HepG2 (cell line): ENCODE measurements at places on chromosomes 2 and 18. TPM values are rescaled to one million over a fixed set of nuclear protein-coding genes. Genes with fewer than 3 reads are reported as not detected.

Gene HOXD4
- not detected in 2 replicates for polyA plus RNA-seq

Gene SP5
- polyA plus RNA-seq = 50.8 and 52.3 TPM in 2 replicates

Gene ACKR3
- polyA plus RNA-seq = 0.04 TPM in 1 of 2 replicates, not detected in the other

Gene AQP12B
- polyA plus RNA-seq = not detected in 2 replicates

Gene SERPINB11
- not detected in 2 replicates for polyA plus RNA-seq

Gene FTCDNL1
- polyA plus RNA-seq = 0.65 and 0.98 TPM in 2 replicates

Gene DYNAP
- not detected in 2 replicates for polyA plus RNA-seq

Gene RRM2
- 15.2 and 31.3 TPM in 2 replicates for polyA plus RNA-seq

Gene LGALSL
- 16.2 and 20.0 TPM in 2 replicates for polyA plus RNA-seq

Gene CCDC85A
- not detected in 2 replicates for polyA plus RNA-seq

Gene SLC20A1
- polyA plus RNA-seq = 54.0 and 70.6 TPM in 2 replicates

Gene TCF23
- polyA plus RNA-seq = 1.4 TPM in 2 replicates

Gene IL36RN
- polyA plus RNA-seq = not detected in 2 replicates
